ENCODE measurements at places on chromosomes 11 and 22.

DNA sequence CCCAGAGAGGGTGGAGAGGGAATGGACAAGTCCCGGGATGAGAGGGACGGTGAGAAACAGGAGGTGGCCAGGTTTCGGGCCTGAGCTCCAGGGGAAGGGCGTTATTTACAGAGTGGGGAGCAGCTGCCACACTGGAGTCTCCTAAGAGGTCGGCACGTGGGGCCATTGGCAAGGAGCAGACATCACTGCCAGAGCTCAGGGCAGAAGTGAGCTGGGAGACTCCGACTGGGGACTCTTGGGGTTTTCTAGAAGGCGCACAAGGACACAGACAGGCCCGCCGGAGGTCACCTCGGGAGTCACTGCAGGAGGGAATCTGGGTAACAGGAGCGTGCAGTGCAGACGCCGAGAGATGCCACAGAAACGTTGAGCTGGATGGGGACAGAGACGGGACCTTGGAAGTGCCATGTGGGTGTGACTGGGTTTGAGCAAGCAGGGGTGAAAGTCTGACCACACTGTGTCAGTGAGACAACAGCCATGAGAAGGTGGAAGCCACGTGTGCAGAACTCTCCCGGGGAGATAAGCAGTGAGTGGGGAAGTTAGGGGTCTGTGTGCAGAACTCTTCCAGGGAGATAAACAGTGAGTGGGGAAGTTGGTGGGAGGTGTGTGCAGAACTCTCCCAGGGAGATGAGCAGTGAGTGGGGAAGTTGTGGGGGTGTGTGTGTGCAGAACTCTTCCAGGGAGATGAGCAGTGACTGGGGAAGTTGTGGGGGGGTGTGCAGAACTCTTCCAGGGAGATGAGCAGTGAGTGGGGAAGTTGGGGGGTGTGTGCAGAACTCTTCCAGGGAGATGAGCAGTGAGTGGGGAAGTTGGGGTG, 187.5 kb downstream of the SHANK2 start:
- DNase-seq: no peak

- DNase-seq: no peak
Observed at GRCh38 chr22:37464181-37464580, 22.0 kb downstream of the MFNG start.

- DNase-seq: no peak
Observed at GRCh38 chr11:117197516-117198456, 1.4 kb upstream of the TAGLN start.

GRCh38 chr22:21044931-21045584, 688 bp upstream of the LRRC74B start:
- DNase-seq: no peak

- DNase-seq: no peak
Observed at GRCh38 chr11:89235976-89236375, 58.3 kb downstream of the TYR start.

DNA sequence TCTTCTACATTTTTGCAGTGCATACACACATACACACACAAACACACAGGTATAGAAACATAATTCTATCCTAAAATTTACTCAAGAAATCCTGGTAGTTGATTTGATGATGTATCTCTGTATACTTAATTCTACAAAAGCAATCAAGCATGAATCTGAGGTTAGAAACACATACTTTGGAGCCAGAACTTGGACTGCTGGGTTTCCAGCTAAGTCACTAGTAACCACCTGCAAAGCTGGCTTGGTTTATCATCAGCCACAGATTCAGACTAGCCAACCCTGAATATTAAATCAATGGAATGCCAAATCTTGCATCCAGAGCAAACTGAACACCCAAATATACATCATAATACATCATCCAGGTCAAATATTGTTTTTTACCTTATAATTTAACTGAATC, 24.8 kb upstream of the POU2AF2 start:
- DNase-seq: no peak

Data from mesothelial cell of epicardium (in vitro differentiated cells).